ENCODE measurements at places on chromosomes 16 and 17.

DNA sequence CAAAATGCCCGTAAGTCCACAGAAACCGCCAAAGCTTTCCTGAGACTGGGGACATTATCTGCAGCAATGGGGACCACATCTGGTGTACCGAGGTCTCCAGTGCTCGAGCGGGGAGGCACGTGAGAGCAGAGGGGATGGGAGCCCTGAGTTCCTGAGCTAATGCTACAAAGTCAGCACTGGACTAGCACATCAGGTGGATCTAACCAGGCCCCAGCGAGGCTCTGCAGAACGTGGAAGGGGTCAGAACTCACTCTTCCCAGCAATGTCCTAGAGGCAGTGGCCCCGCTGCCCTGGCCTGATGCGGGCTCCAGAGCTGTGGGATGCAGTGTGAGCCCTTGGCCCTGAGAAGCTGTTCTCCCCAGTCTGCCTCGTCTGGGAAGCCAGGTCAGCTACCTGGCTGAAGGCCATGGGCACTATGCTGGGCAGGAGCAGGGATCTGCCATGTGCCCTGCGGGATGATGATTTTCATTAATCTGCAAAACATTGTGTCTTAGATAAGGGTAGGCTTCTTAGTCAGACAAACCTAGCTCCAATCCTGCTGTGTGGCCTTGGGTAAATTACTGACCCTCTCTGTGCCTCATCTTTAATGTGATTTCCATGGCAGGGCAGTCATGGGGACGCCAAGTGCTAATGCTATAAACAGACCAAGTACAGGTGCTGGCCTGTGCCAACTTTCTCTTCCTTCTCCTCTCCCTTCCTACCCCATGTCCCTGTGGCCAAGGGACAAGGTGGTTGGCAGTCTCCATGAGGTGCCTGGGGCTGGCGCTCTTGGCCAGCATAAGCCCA lies 40.1 kb upstream of the SLC38A10 start:
- no peak for DNase-seq

DNA sequence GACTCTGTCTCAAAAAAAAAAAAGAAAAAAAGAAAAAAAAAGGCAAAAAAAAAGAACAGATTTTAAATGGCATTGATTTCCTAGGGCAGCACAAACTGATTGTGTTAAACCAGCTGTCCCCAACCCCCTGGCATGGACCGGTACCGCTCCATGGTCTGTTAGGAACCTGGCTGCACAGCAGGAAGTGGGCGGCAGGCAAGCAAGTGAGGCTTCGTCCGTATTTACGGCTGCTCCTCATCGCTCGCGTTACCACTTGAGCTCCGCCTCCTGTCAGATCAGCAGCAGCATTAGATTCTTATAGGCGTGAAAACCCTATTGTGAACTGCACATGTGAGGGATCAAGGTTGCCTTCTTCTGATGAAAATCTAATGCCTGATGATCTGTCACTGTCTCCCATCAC lies 26.6 kb downstream of the MGAT5B start:
- no peak for DNase-seq

GRCh38 chr16:15492091-15492740 lies 57.8 kb downstream of the BMERB1 start:
- DNase-seq = no peak

GRCh38 chr17:67577429-67578141 lies 140.2 kb upstream of the NOL11 start:
- no peak for DNase-seq

GRCh38 chr16:29770250-29770929 lies 7.7 kb upstream of the ZG16 start:
- DNase-seq = no peak

- DNase-seq = no peak
Measured at GRCh38 chr17:62790564-62790986, 17.5 kb downstream of the MARCHF10 start.

Measured in activated CD4-positive, CD25-positive, alpha-beta regulatory T cell treated with anti-CD3 and anti-CD28 coated beads, Interleukin-2, amount 50 U/mL, for 72 hours (primary cell).